ENCODE measurements at places on chromosomes 12 and 14.

GRCh38 chr12:1056390-1056789, 65.4 kb downstream of the ERC1 start:
- DNase-seq, result no peak

DNA sequence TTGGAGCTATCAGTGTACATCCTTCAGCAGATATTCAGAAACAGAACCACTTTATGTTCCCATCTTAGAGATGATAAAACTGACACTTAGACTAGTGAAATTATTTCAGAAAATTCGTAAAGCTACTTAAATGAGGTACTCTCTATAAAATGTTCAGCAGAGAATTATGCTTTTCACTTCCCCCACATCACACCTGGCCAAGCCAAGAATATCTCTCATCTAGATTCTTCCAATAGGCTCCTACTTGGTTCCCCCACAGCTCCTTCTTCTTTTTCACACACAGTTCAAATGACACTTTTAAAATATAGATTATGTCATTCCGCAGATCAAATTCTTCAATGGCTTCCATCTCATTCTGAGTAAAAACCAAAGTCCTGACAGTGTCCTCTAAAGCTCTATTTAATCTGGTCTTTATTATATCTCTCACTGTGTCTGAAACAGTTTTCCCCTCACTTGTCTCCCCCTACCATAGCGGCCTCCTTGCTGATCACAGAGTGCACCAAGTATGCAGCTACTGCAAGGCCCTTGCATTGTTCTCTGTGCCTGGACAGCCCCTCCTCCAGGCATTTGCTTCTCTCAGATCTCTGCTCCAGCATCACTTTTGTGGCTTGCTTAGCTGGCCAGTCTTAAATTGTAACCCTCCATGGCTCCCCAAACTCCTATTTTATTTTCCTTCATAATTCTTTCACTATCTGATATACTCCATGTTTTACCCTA, 736.8 kb upstream of the USP15 start:
- DNase-seq, result no peak

GRCh38 chr12:28882444-28882843, 266.6 kb upstream of the FAR2 start:
- no peak for DNase-seq

- peak; percentile 36 for DNase-seq
These were observed 49.3 kb downstream of the EEA1 start for GRCh38 chr12:92879698-92880322.

DNA sequence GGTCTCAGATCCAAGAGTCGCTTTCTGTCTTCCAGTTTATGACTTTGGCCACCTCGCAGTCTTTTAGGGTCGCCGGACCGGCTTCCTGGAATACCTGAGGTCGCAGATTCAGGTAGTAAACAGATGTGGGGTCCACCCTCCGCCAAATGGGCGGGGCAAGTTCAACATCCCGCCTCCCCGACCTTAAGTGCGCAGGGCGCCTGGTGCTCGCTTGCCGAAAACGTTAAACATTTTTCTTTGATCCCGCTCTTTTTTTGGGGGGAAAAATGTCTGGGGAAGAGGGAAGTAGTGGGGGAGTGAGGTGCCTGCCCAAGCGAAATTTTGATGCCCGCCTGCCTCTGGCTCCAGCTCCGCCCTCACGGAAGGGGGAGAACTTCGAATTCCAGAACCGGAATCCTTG, 73.9 kb upstream of the TBX5 start:
- no peak for DNase-seq

DNA sequence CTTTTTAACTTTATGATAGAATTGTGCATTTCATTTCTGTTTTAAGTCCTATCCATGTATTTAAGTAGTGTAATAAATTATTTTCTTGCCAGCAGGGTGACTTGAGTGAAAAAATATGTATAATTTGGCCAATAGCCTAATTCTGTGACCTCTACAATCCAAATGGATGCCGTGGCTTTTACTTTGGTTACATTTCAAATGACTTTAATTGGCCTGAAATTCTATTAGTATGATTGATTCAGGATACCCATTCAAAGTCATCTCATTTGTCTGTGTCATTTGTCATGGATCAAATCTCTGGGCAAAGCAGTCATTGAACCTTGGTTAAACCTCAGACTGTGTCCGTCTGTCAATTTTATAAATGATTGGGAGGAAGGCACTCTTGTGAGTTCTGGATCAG, 29.6 kb downstream of the CRADD start:
- no peak for DNase-seq

DNA sequence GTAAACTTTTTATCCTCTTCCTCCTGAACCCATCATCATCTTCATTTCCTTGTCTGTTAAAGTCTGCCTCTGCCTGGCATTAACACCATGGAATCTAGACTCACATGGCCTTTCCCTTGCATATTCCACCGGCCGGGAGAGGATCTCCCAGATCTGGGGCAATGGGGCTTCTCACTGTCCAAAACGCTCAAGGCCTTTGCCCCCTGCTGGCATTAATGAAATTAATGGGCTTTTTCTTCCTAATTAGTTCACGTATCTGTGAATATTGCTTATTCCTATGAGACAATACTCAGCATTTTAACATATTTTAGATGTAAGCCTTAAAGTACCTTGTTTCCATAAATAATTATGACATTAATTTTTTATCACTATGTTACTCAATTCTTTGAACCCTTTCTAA, 42.9 kb upstream of the CAPRIN2 start:
- no peak for DNase-seq

- no peak for DNase-seq
These were observed 211.5 kb downstream of the CHST11 start for GRCh38 chr12:104668274-104668718.

GRCh38 chr12:103799857-103800771, 40.9 kb downstream of the NT5DC3 start:
- no peak for DNase-seq

GRCh38 chr14:65620195-65620594, 207.7 kb downstream of the FUT8 start:
- peak; percentile 79 for DNase-seq

- DNase-seq, result no peak
These were observed 4.1 kb downstream of the CD163L1 start for GRCh38 chr12:7439579-7440505.

DNA sequence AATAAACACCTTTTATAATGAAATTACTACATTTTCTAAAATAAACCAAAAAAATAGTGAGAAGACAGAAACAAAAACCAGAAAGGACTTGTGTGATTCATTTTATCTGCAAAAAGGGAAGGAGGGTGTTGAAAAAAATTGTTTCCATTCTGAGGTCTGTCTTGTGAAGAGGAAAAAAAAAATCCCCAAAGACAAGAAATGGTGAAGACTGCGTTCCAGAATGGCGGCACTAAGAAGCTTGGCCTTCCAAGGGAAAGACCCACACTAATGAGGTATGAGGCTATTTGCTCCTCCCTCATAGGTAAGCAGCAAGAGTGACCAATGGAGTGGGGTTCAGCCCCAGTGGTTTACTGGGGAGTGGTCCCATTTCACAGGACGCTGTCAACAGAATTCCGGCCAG, 35.0 kb downstream of the GNPTAB start:
- no peak for DNase-seq

DNA sequence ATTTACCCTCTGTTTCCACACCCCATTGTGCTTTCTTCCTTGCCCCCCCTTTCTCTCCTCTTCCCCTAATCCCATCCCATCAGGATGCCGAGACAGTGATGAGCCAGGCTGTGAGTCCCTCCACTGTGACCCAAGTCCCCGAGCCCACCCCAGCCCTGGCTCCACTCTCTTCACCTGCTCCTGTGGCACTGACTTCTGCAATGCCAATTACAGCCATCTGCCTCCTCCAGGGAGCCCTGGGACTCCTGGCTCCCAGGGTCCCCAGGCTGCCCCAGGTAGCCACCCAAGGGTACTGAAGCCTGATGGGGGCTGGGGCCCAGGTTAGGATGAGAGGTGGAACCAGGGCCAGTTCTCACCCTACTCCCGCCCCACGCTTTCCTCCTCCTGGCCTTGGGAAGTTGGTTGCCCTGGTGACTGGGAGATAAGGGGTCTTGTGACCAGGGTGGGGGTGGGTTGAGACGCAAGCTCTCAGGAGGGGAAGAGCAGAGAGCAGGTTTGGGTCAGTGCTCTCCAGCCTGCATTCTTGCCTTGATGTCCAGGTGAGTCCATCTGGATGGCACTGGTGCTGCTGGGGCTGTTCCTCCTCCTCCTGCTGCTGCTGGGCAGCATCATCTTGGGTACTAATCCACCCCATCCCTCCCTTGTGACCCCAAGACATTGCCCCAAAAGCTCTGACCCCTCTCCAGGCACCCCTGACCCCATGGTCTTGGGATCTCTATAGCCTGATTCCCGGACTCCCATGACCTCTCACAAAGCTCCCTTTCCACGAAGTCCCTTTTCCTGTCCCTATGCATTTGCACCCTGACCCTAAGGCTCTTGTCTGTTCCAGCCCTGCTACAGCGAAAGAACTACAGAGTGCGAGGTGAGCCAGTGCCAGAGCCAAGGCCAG, 1.2 kb downstream of the AMHR2 start:
- no peak for DNase-seq

GRCh38 chr12:115815924-115816323, 461.6 kb downstream of the MED13L start:
- DNase-seq, result no peak

DNA sequence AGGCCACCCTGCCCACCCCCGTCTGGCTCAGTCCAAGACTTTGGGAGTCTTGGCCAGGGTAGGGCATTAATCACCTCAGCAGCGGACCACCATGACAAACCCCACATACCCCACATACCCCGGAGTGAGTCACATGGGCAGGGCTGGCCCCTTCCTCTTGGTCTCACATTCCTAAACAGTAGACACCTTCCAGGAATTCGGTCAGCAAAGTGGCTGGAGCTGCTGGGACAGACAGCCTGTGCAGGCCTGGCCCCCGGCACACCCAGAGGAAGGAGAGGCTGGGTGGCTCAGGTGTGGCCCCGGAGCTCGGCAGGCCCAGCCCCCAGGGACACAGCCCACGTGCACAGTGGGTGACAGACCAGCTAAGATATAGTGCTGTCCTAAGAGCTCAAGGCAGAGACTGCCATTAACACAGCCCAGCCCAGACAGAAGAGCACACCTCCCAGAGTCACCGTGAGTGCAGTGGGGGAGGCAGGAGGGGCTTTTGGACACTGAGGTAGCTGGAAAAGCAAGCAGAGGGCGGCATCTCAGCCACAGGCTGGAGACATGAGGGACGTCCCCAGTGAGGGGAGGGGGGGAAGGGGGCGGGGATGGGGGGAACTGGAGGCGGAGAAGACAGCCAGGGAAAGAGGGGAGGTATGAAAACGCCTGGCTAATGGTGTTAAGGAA, 24.0 kb downstream of the CCDC85C start:
- peak; percentile 32 for DNase-seq

DNA sequence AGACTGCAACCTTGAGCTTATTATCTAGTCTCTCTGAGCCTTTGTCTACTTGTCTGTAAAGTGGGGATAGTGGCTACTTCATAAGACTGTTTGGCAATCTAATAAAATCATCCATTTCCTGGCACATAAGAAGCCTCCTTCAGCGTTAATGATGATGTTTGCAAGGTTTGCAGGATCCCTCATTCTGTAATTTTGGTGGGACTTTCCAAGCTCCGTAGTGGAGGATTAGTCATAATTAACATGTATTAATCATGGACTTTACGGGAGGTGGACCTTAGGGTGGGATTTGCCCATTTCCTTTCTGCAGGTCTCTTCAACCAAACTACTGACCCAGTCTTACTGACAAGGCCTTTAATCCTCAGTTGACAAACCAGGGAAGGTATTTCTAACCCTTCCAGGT, 66.2 kb downstream of the NTF3 start:
- DNase-seq, result no peak

GRCh38 chr12:97924122-97924521, 461.5 kb downstream of the RMST start:
- no peak for DNase-seq

DNA sequence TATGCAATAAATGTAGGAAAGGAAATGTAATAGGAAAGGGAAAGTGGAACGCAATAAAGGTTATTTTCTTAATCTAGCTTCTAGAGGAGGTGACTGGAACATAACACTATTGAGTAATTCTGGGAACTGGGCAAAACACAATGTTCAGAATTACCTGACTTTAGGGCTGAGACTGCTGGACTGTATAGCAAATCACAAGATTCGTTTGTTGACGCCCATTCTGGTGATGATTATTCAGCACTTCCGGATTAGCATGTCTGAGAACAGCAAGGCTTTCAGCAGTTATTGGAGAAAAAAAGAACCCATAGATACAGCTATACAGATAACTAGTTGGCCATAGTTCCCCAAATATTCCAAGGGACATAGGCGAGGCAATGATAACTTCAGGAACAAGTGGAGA, 2.3 kb upstream of the KLRD1 start:
- no peak for DNase-seq

GRCh38 chr12:51538599-51538998, 52.4 kb upstream of the SCN8A start:
- no peak for DNase-seq

- no peak for DNase-seq
These were observed 25.5 kb upstream of the CCDC91 start for GRCh38 chr12:28164644-28165275.

DNA sequence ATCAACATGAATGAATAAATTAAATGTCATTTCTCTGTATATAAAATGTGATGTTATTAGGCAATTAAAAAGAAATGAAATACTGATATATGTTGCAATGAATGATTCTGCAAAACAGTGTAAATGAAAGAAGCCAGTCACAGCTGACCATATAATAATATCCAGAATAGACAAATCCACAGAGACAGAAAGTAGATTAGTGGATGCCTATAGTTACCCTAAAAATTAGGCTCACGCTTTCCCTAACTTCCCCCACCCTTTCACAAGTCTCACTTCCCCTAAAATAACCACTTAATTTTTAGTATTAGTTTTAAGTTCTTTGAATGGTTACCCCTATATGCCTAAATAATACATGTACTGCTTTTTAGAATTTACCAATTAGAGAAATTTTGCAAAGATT, 348.9 kb upstream of the FAR2 start:
- DNase-seq, result no peak

DNA sequence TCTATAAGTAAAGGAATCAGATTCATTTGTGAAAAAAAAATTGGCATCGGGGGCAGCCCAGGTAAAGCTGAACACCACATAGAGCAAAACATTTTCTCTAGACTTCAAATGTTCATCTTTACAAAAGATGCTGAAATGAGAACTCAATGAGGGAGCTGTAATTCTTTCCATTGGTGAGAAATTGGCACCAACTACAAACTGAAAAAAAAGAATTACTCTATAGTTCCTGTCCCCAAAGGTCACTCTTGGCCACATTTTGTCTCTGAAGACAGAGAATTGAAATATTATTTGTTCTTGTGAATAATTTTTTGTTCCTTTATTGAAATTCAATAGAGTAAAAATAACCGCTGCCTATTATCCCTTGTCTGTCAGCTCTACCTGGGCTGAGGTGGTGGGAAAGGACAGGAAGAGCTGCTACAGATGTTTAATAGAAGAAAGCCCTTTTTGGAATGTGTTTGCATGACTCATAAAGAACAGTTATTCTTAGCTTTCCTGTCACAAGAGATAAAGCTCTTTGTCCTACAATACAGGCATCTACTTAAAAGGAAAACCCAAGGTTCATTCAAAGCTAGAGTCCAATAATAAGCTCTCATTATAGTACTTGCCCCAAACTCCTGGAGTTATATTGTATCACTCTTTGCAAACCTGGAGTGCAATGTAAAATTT, 380.1 kb upstream of the KITLG start:
- DNase-seq, result peak; percentile 63

All from HAP-1 (cell line).